ENCODE measurements at places on chromosomes 11 and 22.
A peak's percentile ranks its signal among the peaks of the same experiment; 100 is the strongest.

DNA sequence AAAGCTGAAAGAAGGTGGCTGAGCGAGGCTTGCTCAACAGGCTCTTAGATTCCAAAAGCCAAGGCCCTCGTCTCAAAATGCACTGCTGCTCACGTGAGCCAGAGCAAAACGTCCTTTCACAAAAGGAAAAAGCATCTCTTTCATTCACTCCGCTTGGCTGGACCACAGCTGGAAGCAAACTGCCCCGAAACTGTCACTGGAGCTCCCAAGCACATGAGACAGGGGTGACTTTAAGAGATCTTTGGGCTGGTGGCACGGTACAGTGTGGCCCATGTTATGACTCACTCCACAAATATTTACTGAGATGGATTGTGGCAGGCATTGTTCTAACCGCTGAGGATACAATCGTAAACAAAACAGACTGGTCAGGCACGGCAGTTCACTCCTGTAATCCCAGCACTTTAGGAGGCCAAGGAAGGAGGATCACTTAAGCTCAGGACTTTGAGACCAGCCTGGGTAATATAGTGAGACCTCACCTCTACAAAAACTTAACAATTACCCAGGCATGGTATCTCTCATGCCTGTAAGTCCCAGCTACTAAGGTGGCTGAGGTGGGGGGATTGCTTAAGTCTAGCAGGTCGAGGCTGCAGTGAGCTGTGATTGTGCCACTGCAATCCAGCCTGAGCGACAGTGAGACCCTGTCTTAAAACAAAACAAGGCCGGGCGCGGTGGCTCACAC, 3.6 kb downstream of the PLA2G6 start:
- DNase-seq: no peak

DNA sequence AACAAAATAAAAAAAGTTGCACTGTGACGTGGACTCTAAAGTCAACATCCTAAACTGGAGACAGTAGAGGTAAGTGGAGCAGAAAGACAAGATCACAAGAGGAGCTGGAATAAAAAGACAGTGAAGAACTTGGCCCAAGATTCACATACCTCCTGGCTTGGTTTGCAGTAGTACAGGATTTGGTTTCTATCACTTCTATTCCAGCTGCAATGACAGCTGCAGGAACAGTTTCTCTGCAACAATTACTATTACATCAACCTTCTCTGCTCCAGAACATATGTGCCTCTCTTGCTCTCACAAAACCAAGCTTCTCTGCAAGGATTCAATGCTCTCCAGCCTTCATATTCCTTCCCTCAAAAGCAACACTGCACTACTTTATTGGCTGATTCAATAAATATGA, 7.8 kb upstream of the KDM2A start:
- DNase-seq: no peak

DNA sequence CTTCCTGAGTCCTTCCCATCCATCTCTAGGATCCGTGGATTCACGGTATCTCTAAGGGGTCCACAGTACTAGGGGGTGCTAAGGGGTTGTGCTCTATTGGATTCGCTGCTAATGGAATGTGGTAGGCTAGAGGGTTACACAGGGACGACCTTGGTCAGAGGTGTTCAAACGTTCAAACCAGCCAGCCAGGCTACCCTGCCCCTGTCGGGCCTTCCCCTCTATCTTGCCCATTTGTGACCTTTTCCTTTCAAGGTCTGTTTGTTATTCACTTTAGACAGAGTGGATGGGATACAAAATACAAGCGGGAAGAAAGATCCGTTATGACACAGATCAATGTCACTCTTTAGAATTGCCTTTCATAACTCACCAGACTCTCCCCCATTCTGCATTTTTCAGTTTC, 205.8 kb upstream of the TBCEL start:
- no peak for DNase-seq

DNA sequence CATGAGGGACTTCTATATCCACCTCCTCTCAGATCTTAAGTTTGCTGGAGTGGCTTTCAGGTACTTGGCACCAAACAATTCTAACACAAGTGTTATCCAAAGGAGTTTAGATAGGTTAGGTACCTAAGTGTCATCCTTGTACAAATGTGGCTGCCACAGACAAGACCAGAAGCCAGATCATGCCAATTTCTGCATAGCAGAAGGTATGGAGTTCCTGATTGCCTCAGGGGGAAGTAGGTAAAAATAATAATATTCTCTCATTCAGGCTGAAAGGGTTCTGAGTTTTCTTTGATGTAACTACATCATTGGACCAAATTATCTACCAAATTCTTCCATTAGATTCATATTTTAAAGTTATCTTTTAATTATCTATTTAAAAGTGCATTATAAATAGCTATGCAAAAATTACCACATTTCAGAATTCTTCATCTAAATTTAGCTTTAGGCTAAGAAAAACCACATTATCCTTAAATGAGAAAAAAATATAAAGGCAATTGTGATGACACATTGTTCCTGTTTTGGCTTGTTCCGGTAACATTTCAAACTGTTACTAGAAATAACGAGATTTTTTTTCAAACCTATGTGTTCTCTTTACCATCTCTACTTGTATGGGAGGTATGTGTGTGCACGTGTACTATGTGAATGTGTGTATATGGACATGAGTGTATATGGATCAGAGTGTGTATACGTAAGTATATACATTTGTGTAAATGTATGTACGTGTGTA, 66.2 kb upstream of the POU2AF2 start:
- no peak for DNase-seq

- no peak for DNase-seq
Measured at GRCh38 chr11:69912911-69913451, 93.8 kb upstream of the FGF3 start.

DNA sequence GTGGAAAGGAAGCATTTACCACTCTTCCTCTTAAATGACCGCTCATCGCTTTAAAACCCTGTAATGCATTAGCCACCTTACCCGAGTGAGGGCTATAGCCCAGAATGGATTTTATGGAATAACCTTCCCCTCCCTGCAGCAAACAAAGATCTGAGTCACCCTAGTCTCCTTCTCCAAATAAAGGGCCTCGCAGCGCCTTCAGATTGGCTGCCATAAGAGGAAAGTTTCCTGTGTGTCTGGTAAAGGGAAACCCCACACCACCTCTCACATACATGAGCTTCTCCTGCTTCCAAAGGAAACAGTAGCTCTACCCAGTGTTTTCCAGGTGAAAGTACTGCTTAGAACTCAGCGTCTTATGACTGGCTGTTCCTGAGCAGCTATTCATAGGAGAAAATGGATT, 47.8 kb downstream of the PPP2R1B start:
- DNase-seq: no peak

DNA sequence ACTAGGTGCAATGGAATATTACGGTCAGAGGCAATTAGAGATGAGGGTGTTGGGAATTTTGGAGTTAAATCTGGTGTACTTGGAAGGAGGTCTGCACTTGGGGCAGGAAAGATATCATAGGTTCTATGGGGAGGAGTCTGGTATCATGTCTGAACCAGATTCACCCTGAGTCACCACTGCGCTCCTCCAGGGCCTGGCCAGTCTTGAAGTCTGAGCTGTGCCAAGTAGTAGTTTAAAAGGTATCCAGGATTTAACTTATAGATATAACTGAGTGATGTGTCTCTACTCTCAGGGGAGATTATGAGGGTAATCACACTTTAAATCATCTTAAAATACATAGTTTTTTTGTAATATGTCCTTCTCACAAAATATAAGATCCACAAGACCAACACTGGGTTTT, 6.6 kb downstream of the CNGA4 start:
- no peak for DNase-seq

DNA sequence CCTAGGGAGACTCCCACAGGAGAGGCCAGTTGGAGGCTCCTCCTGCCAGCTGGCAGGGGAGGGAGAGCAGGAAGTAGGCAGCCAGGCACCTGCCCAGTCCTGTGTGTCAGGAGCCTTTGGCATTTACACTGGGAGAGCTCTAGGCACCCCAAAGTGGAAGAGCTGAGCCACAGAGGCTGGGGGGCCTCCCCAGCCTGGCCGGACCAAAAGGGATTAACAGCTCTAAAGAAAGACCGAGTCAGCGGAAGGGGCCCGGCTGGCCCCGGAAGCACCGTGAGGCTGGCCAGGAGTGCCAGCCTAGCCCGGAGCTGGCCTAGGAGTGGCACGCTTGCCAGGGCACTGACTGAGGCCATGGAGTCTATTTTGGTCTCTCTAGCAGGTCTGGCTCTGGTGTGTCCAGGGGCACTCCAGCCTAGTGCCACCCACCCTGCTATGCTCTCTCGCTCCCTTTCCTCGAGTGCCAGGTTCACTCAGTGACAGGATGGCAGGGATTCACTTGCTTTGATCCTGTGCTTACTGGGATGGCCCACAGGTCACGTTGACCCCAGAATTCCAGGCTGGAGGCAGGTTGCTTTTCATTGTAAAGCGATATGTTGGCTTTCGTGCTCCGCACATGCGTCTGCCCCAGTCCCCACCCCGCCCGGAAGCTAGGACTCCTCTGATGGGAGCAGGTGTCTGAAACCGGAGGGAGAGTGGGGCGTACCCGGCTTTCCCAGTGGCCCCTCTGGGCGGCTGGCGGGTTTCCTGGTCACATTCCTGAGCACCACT, 3.3 kb upstream of the KMT5B start:
- DNase-seq: no peak

- peak; percentile 11 for DNase-seq
Measured at GRCh38 chr22:34105461-34106062, 185.3 kb upstream of the LARGE1 start.

DNA sequence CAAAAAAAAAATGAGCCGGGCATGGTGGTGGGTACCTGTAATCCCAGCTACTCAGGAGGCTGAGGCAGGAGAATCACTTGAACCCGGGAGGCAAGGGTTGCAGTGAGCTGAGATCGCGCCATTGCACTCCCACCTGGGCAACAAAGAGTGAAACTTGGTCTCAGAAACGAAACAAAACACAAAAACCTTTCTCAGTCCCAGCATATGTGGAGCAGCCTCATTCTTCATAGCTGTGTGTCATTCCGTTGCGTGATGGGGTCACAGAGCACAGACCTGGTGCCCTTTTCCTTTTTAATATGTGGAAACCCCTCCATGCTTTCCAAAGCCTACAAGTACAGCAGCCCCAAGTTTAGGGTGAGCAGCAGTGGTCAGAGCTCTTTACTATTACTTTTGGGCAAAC, 13.7 kb downstream of the PEX26 start:
- no peak for DNase-seq

DNA sequence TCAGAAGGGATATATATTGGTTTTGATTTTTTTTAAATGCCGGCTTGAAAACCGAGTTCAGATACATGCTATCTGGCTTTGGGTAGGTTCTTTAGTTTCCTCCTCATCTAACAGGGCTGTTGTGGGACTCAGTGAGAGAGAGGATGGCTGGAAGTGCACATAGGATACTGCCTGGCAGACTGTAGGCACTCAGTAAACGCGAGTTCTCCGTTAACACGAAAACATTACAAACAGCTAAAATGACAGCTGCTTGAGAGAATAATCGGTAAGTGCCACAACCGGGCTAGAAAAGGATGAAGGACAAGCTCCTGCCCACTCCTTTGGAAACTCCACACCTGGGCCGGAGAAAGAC, 369 bp downstream of the XRRA1 start:
- no peak for DNase-seq

GRCh38 chr11:13061294-13061990, 52.3 kb downstream of the RASSF10 start:
- DNase-seq: no peak

DNA sequence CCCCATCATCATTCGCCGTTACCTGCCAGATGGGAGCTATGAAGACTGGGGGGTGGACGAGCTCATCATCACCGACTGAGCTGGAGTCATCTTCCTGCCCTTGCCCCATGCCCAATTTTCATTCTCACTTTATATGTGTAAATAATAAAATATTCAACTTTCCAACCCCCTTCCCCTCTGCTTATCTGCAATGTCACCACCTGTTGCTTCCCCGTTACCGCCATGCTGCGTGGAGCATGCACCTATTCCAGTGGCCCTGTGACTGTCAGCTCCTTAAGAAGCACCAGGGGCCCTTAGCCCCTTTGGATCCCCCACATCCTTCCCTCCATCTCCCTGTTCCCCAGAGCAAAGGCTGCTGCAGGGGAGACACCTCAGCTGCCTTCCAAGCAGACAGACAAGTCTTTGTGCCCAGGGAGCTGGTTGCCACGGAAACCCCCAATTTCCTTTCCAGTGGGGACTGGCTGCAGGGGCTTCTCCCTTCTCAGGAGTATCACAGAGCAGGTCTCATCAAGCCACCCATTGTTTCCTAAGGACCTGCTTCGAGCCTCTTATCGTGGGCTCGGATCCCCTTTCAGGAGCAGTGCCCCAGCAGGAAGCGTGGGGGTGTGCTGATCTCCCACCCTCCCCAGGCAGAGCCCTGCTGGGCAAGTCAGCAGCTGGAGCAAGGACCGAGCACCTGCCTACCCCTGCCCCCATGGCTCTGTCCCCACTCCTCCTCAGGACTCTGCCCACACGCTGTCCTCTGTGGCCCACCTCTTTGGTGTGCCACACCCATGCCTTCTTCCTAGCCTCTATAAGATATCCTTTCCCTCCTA, 14.3 kb downstream of the POLR2F start:
- DNase-seq: no peak

GRCh38 chr11:62883673-62884072, 3.0 kb downstream of the SLC3A2 start:
- DNase-seq: no peak

- no peak for DNase-seq
Measured at GRCh38 chr22:24599514-24599913, 3.5 kb upstream of the GGT1 start.

DNA sequence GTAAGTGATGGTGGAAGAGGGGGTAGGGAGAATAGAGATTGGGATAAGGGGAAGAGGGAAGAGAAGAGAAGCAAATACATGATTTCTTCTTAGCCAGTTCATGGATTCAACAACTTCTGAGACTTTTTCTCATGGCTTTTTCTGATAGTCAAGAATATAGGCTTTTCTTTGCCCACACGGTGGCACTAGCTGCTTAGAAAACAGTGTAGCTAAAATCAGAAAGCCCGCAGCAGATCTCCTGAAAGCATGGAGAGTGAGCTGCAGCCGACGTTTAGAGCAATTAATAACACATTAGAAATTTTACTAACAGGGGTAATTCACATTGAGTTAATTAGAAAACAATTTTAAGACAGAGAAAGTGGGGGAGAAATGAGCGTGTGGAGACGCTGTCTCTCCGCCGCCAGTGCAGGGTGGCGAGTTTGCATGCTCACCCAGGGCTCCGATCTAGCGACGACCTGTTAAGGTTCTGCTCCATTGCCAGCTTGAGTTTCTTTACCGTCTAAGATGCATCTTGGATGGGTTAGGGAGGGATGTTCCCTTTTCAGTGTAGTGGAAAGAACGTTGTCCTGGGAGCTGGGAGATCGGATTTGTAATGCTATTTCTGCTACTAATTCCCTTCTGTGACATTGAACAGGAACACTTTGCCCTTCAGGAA, 3.3 kb upstream of the RAG1 start:
- peak; percentile 5 for DNase-seq

DNA sequence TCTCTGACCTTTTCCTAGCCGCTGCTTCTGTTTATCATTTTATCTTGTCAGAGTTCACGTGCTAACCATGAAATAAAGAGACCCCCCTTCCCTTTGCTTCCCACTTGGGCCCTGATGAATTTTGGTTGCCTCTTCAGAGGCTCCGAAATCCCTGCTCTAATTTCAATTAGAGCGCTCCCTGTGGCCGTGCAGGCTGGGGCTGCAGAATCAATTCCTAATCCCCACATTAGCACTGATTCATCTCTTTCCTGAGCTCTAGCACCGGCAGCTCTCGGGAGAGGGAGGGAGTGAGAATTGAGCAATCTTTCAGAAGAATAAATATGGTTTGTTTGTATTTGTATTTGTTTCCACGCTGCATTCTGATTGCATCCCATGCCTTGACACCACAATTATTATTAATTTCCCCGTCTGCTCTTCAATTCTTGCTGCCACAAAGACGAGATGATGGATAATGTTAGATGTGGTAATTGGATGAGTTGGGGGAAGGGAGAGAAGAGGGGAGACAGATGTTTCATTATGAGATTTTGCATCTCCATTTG, 76.9 kb downstream of the NTM start:
- no peak for DNase-seq
